ENCODE measurements at places on chromosomes 2 and 18. TPM values are rescaled to one million over a fixed set of nuclear protein-coding genes. Genes with fewer than 3 reads are reported as not detected.
A peak's percentile ranks its signal among the peaks of the same experiment; 100 is the strongest.

- peak; percentile 83 for DNase-seq
- H3K27ac ChIP-seq = no peak within 1 kb of the TSS
Measured at GRCh38 chr2:179861416-179862067, at the start of gene ZNF385B. TSS of gene ZNF385B (minus strand) at chr2:179861612.

DNA sequence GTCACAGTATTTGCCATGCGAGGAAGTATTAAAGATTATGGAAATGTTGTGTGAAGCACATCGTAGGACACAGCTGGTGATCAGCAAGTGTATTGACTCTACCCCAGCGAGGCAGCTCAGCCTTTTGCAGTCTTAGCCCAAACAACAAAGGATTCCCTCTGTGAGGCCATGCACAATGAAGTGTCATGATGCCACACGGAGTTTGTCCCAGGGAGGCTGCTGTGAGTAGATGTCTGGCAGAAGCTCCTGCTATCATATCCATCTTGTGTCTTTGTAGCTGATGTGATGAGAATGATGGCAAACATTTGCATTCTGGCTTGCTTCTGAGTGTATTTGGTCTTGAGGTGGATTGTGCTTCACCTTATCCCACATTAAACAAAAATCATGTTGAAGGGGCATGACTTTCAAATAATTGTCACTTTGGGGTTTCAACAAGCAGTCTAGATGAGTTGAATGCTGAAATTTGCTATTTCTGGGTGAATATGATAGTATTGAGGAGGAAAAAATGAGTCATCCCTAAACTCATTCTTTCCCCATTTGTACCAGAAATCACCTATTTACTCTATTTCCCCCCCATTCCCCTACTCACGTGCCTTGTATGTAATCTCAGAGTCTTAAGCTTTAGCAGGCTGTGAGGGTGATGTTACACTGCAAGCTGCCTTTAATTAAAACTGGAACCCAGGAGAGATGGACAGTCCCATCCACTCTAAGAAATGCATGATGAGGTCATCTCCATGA is 273.5 kb downstream of the RNF144A start:
- DNase-seq = peak; percentile 86
- no peaks in the 10 kb centered on the region for H3K36me3 ChIP-seq
- H3K27me3 ChIP-seq = no peaks in the 10 kb centered on the region

DNA sequence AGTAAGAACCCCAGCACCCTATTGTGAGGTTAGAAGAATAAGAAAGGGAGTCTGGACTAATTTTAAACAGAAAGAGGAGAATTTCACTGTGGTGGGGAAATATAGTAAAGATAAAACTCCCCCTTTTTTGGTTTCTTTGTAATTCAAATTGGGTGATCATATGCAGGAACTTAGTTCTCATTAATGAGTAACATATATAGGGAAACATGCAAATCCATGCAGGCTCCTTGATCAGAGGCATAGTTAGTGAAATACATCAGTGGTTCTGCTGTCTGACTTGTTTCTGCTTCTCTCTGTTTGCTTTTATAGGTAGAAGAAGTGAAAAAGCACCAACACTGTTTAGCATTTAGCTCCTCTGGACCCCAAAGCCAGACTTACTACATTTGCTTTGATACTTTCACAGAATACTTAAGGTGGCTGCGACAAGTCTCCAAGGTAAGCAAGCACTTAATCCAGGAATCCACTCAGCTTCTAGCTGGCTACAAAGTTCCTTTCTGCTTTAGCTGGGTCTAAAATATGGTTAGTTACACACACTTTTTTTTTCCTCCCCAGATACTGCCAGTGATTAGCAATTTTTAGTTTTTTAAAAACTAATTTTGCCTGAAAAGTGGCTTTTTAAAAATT is 123.2 kb downstream of the PHLPP1 start:
- H3K27ac ChIP-seq = peak overlapping the region; percentile 5
- H3K27me3 ChIP-seq = no peaks in the 10 kb centered on the region
- no peak for DNase-seq
- H3K4me3 ChIP-seq = no peak overlapping the region

DNA sequence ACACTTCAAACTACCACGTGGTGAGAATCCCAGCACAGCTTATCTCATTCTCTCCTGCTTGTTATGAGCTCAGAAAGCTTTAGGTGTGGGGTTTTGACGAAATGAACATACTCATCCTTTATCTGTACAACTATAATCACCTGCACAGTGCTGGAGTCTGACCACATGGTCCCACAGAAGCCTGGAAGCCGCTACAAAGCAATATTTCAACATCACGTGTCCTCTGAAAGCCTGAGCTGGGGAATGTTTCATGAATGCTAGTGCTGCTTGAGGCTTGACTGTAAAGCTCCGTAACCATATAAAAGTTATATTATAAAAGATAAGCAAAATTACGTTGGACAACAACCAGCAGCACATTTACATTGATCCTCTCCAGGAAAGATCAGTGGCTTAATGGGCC is 43.9 kb downstream of the PIEZO2 start:
- H3K4me1 ChIP-seq = peaks cover 4% of the 10 kb centered on the region
- no peak overlapping the region for H3K27ac ChIP-seq
- H3K36me3 ChIP-seq = no peaks in the 10 kb centered on the region
- H3K27me3 ChIP-seq = no peaks in the 10 kb centered on the region

- no peaks in the 10 kb centered on the region for H3K27me3 ChIP-seq
- no peaks in the 10 kb centered on the region for H3K36me3 ChIP-seq
- H3K27ac ChIP-seq = no peak overlapping the region
- H3K4me1 ChIP-seq = peaks cover 30% of the 10 kb centered on the region
Measured at GRCh38 chr2:64399521-64399920, 54.4 kb upstream of the LGALSL start.

- peak; percentile 81 for DNase-seq
- no peak overlapping the region for H3K27ac ChIP-seq
- peaks cover 29% of the 10 kb centered on the region for H3K36me3 ChIP-seq
- no peaks in the 10 kb centered on the region for H3K27me3 ChIP-seq
- H3K4me3 ChIP-seq = no peak overlapping the region
Measured at GRCh38 chr18:45850021-45850420, 24.5 kb downstream of the SIGLEC15 start.

DNA sequence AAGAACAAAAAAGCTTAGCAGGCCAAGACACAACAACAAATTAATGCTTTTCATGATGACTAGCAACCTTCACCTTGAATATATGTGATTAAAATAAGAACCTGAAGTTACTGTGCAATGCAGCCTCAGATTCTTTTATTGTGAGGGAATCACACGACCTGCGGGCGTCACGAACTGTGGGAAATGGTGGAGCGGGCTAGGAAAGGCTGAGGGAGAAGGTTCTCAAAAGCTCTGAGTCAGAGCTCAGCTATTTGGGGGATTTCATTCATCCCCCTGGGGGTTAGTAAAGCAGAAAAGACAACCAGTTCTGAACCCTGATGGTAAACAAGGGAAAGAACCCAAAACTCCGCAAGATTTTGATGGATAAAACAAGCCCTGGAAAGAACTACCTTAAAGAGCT is 89.3 kb upstream of the NCKAP5 start:
- peaks cover 6% of the 10 kb centered on the region for H3K4me1 ChIP-seq
- no peaks in the 10 kb centered on the region for H3K36me3 ChIP-seq
- H3K27ac ChIP-seq = no peak overlapping the region
- no peak overlapping the region for H3K4me3 ChIP-seq
- DNase-seq = no peak
- peaks cover 9% of the 10 kb centered on the region for H3K27me3 ChIP-seq

The DSG1 gene
- total RNA-seq = not detected

The APCDD1 gene
- total RNA-seq = 4.7 TPM

The TLX2 gene
- total RNA-seq = 0.22 TPM

Data from endodermal cell (in vitro differentiated cells).